ENCODE measurements at places on chromosomes 5 and 9.

DNA sequence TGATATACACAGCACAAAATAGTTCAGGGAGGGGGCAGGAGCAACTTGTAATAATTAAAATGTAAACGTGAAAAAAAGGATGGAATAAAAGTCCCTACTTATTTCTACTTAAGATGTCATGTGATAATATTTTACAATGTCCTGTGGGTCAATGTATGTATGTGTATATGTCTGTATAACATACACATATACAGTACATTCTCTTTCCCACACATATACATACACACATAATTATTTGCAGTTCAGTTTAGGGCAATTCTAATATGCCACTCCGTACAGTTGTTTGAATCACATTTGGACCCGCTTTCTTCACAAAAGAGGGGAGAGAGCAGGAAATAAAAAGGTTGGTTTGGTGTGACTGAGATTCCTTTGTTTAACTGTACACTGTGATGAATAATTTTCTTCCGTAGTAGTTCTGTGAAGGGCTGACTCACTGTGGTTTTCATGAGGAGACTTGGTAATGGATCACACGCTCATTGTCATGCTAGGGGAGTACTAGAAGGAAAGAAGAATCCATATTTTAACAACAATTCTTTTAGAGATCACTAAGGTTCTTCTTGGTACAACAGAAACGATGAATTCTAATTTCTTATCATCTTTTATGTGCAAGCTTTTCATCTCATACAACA lies 26.2 kb upstream of the ACOT12 start:
- peak; percentile 50 for DNase-seq

GRCh38 chr9:134289241-134289875 lies 36.9 kb upstream of the RXRA start:
- no peak for DNase-seq

DNA sequence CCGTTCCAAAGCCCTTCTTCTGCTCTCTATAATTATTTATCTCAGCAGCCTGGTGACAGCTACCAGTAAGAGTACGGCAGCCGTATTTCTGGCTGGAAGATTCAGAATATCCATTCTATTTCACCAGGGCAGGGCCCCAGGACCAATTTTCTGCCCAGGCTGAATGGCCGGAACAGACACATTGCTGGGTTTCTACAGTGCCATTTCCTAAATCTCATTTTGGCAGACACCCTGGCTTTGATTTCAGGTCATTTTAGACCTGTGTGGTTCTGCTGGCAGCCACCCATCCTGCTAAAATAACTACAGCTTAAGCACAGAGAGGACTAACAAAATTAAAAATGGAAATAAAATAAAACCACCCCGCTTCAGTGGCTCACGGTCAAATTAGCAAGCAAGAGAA lies 95.0 kb downstream of the CRB2 start:
- no peak for DNase-seq

GRCh38 chr5:675871-676698 lies 17.1 kb downstream of the TPPP start:
- no peak for DNase-seq

GRCh38 chr9:93295031-93295430 lies 111.1 kb downstream of the WNK2 start:
- no peak for DNase-seq

DNA sequence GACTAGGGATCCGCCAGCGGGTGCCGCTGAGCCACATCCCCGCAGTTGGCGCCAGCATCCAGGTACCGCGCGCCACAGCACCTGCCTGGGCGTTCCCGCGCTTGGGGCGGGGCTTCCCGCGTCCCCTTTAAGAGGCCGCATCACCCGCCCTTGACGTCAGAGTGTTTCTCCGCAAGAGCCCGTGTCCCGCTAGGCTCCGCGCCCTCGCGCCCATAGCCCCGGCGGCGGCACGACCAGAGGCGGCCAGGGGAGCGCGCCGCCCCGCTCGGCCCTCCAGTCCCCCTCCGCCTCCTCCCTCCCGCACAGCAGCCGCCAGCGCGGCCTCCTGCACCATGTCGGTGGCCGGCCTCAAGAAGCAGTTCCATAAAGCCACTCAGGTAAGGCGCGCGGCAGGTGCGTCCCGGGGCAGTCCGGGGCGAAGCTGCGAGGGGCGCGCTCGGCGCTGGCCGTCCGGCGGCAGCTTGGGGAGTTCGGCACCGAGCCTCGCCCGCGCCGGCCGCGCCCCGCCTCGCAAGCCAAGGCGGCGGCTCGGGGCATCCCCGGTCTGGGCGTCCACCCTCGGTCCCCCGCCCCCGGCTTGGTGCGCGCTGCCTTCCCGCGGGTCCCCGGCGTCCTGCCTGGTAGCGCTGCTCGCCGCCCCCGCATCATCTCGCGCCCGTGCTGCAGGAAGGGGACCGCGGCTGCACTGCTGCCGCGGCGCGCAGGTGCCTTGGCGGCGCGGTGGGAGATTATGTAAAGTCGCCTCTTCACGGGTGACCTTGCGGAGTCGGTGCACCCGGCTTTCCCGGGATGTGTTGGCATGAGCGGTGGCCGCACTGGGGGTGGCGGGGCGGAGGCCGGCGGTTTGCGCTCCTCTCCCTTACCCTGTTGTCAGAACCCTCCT lies at the start of gene SH3GL2:
SH3GL2 (plus strand) TSS at position 156 of the 883 bp plus-strand sequence.
- peak; percentile 7 for DNase-seq

DNA sequence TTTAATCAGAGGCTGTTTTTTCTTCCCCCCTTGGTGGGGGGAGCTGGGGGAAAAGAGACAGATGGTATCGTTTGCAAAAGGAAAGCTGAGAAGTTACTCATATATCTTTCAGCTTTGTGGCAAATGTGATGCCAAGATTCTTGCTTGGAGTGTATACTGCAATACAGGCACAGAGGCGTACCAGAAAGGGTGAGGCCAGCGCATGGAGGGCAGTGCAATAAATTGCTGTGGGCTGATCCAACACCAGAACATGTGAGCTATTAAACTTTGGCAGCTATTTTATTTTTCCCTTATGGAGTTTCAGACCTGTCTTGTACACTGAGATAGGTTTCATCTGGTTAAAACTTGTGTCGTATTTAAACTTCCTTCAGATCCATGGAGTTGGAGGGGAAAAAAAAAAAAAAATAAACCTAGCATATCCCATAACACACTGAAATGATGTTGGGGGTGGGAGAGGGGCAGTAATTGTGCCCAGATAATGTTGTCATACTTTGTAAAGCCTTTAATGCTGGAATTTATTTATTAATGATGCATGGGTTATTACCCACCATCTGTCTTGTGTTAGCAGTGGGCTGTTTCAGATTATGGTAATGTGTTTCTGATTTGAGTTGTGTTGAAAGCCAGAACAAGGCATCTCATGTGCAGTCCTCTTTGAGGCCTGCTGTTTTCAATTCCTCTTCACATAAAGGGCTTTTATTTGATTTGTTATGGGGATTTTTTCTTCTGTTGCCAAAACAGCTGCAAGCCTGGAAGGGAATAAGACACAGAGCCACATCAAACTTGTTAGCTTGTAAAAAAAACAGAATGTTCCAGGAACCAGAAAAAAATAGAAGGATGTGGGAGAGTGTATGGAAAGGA lies 891.3 kb downstream of the TLE1 start:
- no peak for DNase-seq

DNA sequence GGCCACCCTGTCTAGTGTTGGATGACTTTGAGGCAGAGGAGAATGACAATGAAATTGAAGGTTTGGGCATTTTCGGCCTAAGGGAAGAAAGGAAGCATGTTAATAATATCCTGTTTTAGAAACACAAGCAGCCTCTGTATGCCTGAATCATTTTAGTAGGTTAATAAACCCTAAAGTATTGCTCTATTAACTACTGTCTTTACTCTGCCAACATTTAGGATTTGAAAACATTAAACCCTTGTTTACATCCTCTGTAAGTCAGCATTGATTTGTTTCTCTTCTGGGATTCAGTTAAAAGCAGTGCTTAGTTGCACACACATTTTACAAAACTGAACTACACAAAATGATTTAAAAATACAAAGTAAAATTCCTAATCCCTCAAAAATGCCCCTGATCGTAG lies 358.9 kb downstream of the ARRDC3 start:
- DNase-seq = no peak

DNA sequence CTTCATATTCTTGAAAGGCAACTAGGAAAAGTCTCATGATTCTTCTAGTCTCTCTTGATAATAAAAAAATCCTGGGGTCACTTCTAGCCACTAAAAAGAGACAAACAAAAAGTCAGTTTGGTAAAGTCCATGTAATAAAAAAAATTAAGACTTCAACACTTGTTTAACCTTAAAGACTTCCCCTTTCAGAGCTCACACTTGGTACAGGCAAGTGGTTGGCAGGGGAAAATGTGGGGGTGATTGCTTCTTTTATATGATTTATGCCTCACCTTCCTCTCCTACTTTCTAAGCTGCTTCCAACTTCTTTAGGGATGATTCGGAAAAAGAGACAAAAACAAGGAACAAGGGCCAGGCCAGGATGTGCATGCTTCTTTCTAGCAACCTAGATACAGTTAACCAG lies 5.1 kb upstream of the ERCC6L2 start:
- DNase-seq = no peak

DNA sequence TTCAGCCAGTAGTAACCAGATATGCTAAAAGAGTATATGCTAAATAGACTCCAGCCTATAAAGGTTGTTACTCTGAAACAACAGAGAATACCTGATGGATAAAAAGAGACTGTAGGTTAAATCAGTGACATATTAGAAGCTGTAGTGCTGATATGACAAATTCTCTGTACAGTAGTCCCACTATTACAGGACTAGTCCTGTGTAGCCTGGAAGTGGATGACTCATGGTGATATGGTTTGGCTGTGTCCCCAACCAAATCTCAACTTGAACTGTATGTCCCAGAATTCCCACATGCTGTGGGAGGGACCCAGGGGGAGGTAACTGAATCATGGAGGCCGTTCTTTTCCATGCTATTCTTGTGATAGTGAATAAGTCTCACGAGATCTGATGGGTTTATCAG lies 276.2 kb upstream of the POU5F2 start:
- DNase-seq = no peak

- DNase-seq = no peak
Measured at GRCh38 chr9:96219026-96219899, 82.7 kb downstream of the HSD17B3 start.

- no peak for DNase-seq
Measured at GRCh38 chr9:15100571-15100970, 190.3 kb upstream of the FREM1 start.

DNA sequence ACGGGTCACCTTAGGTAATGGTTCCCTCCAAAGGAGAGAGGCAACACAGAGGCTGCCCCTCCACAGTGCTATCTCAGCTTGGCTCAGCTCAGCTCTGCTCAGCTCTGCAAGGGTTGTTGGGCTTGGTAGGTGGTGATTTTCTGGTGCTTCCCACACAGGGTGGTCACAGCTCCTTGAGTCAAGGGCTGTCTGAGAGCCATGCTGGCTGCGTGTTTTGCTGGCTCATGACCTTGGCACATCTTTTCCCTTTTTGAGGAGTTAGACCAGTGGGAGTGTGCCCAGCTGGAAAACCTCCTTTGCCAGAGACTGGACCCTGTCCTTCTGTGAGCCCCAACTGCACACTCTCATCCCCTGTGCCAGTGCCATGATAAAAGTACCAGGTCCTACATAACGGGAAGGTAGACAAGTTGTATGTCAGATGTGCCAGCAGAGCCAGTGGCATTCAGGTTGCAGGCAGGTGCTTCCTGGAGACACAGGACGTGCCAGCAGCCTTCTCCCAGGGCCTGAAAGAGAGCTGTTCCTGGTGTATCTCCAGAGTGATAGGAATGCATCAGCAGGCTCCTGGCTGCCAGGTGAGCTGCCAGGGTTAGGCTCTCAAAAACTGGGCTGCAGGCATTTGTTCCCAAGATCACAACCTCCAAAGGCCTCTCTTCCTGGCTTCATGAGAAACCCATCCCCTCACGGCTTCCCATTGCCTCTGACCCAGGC lies 118.6 kb upstream of the CXCL14 start:
- no peak for DNase-seq

DNA sequence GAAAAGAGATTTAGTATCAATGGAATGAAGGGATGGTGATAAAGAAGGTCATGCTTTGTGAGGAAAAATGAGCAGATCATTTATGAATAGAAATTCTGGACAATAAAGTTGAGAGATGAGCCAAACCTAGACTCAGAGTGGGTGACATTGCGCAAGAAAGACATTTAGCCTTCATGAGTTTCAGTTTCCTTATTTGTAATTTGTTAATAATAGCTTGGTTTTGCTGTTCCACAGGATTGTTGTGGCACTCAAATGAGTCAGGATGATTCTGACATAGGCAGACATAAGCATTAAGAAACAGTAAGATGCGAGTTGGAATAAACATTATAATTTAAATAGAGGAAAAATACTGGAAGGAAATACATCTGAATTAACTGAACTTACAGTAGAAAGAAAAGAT lies 34.8 kb downstream of the ITGA2 start:
- DNase-seq = no peak

- no peak for DNase-seq
Measured at GRCh38 chr5:67353500-67354450, 157.2 kb upstream of the CD180 start.

- no peak for DNase-seq
Measured at GRCh38 chr5:134540747-134541733, 15.6 kb downstream of the JADE2 start.

DNA sequence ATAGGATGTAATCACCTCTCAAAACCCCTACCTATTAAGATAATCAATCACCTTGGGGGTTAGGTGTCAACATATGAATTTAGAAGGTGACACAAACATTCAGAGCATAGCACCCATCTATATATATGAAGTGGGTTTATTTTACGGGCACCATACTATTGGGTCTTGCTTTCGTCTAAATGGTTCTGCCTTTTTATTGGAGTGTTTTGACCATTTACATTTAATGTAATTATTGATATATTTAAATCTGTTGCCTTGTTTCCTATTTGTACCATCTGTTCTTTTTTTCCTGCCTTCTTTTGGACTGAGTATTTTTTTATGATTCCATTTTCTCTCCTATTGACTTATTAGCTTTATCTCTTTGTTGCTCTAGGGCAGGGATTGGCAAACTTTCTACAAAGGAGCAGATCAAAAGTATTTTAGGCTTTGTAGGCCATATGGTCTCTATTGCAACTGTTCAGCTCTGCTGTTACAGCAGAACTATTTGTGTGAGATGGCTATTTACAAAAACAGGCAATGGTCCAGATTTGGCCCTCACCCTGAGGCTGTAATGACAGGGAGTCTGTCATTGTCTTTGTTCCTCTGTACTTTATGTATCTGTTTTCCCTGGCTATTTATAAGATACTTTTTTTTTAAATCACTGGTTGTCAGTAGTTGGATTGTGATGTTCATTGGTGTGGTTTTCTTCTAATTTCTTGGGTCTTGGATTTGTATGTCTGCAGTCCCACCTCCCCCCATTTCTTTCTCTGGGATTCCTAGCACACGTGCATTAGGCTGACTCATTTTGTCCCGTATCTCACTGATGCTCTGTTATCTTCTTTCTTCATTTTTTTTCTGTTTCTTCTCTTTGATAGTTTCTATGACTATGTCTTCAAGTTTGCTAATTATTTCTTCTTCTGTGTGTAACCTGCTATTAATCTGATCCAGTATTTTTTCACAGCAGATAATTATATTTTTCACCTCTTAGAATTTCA lies 127.1 kb downstream of the DAB2IP start:
- no peak for DNase-seq

- no peak for DNase-seq
Measured at GRCh38 chr5:44711901-44712300, 96.8 kb upstream of the MRPS30 start.

GRCh38 chr5:157912621-157913325 lies 53.8 kb upstream of the CLINT1 start:
- DNase-seq = no peak

GRCh38 chr5:7852988-7853387 lies 2.1 kb upstream of the CFAP90 start:
- no peak for DNase-seq

Data from CD4-positive, CD25-positive, alpha-beta regulatory T cell (primary cell).